ENCODE measurements at places on chromosomes 2 and 18.
A peak's percentile ranks its signal among the peaks of the same experiment; 100 is the strongest.

DNA sequence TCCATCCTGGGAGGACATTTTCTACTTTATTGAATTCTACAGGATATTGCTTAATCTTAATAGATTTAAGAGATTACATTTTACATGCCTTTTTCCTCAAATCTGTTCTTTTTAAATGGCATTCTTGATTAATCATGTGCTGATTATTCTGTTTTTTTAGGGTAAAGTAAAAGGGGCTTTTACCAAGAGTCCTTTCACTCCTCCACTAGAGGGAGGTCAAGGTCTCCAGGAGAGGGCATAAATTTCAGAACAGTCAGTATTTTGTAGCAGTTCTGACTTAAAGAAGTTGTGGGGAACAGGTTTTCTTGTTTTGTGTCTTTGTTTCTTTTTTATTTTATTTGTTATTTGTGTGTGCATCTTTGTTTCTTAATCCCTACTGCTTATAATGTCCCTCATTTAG lies 25.4 kb downstream of the WDR75 start:
- peak; percentile 1 for DNase-seq

- no peak for DNase-seq
Observed at GRCh38 chr2:134679745-134680144, 39.1 kb downstream of the TMEM163 start.

GRCh38 chr2:109507828-109508227 lies 105.9 kb downstream of the SEPTIN10 start:
- no peak for DNase-seq

DNA sequence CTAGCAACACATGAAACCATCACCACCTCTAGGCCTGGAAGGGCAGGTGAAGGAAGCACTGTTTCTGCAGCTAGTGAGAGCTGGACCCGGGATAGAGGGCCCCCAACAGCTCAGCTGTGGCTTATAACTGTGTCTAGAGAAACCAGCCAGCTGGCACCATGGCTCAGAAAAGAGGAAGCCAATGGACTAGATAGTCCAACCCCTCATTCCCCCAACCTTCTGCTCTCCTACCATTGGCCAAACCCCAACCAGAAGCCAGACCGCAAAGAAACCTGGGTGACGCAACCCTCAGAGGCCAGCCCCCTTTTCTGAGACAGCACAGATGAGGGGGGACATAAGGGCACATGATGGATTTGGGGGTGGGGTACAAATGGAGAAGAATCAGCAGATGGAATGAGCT lies 24.3 kb downstream of the SMYD1 start:
- no peak for DNase-seq

DNA sequence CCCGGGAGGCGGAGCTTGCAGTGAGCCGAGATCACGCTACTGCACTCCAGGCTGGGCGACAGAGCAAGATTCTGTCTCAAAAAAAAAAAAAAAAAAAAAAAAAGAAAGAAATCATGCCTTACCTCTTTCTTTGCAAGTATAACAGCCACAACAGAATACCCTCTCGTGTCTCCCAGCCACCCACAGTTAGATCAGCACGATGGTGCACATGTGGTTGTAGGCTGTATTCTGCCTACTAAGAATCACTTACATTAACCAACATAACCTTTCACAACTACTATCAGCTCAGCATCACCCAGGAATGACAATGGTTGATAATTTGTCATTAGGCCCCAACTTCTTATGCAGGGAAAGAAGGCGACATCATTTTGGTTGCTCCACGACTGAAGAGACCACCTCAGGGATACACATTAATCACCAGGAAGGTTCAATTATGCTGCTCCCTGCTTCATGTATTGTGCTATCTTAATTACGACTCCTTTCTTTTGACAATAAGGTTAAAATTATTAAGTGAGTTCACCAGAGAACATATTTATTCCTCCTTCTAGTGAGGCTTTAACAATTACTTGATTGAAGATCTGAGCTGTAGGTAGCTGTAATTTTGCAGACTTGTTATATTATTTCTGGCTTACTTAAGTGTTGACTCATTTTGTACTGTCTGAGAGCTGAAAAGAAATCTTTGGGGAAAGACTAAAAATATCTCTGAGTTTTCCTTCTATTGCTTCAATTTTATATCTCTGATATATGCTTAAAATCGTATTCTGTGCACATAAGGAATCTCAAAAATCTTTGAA lies 120.1 kb downstream of the LRP1B start:
- DNase-seq = no peak

DNA sequence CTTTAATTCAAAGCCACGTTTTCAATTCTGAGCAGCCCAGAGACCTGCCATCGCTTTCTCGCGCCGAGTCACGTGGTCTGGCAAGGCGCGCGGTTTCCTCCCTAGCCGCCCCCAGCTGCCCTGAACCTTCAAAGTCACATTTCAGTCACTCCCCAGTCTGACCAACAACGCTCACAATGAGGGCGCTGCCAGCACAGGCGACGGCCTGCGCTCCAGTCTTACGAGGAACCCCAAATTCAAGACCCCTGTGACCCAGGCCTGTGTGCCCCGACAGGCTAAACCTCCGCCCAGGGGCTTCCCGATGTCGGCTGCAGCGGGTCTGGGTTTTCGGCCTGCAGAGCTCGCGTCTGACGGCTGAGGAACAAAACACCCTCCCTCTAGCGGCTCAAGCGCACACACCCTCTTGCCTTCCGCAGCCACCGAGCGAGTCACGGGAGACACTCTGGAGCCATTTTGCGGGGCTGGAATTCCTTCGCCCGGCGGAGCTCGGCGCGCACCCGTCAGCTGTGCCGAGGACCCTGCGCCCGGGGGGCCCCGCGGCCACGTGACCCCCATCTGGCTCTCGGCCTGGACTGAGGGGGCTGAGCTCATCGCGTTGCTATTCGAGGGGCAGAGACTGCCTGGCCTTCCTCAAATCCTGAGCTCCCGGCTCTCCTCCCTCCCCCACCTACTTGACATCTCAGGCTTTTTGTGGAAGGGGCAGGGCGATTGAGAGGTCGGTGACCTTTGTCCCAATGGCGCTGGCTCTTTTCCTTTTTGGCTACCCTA lies 69.9 kb upstream of the ITGB6 start:
- peak; percentile 85 for DNase-seq

- DNase-seq = no peak
Observed at GRCh38 chr18:69081846-69082245, 284.0 kb downstream of the CCDC102B start.

- no peak for DNase-seq
Observed at GRCh38 chr2:48070415-48070814, 164.1 kb upstream of the FBXO11 start.

GRCh38 chr2:148527488-148528340 lies 116.8 kb upstream of the EPC2 start:
- no peak for DNase-seq

- no peak for DNase-seq
Observed at GRCh38 chr18:73006331-73006730, 138.5 kb upstream of the NETO1 start.

GRCh38 chr2:162974771-162975170 lies 136.2 kb upstream of the KCNH7 start:
- no peak for DNase-seq

- DNase-seq = no peak
Observed at GRCh38 chr18:67692811-67693210, 176.3 kb upstream of the DSEL start.

DNA sequence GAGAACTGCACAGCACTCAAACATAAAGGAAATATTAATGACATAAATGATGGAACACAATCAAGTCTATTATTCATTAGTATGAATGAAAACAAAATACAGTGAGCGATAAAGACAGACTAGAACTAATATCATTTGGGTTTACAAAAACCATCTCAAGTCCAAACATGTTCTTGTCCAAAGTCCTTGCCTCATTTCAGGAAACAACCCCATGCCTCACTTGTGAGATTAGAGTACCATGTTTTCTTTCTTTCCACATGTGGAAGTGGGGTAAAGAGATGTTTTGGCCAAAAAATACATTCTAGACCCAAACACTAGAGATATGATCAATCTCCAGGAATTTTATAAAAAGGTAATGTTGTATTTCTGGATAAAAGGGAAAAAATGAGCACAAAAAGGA lies 53.3 kb upstream of the NFE2L2 start:
- no peak for DNase-seq

- no peak for DNase-seq
Observed at GRCh38 chr2:31054842-31055388, 83.3 kb downstream of the GALNT14 start.
